ENCODE measurements at places on chromosomes 2 and 18. TPM values are rescaled to one million over a fixed set of nuclear protein-coding genes. Genes with fewer than 3 reads are reported as not detected.

GRCh38 chr2:19369341-19369955 is 11.0 kb upstream of the OSR1 start:
- no peak for DNase-seq

Gene C2orf72
- total RNA-seq, result 0.05 TPM

- DNase-seq, result no peak
Observed at GRCh38 chr2:37230581-37230980, 815 bp downstream of the CEBPZ start.

Gene FHOD3
- total RNA-seq, result 0.90 TPM

DNA sequence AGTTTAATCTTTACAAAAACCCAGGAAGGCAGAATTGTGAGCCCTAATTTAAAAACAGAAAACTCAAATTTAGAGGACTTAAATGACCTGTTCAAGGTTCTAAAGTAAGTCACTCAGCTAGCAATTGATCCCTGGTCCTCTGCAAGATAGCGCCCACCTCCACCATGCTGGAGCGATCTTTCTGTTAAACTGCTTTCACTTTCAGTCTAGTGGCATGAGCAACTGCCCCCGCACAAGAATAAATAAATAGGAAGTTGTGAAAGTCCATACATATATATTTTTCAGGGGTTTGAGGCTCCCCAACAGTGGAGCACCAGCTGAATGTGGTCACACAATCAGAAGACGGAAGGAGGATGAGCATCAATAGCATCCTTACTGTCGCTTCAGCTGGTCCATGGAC is 217.9 kb downstream of the NAPG start:
- DNase-seq, result no peak

- no peak for DNase-seq
Observed at GRCh38 chr18:3916082-3916481, 466.1 kb downstream of the TGIF1 start.

DNA sequence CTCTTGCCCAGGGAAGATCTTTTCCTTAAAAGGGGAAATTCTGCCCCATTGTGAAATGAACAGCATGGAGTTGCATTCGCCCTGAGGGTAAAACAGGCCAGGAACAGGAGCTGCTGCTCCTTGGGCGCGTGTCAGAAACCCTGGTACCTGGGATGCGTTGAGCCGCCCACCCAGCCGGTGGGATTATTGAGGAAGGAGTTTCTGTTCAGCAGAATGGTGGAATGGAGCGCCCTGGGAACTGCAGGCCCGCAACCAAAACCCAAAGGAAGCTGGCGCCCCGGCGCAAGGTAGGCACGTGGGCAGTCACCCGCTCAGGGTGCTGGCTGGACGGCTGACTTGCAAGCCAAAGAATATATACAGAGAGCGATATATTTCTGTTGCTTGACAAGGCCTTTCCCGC is 73.5 kb downstream of the MTCL1 start:
- DNase-seq, result no peak

GRCh38 chr2:233074106-233074505 is 14.0 kb downstream of the INPP5D start:
- no peak for DNase-seq

GRCh38 chr2:133579274-133579673 is 11.0 kb upstream of the NCKAP5 start:
- DNase-seq, result no peak

Gene KCNS3
- 0.52 TPM for total RNA-seq

GRCh38 chr2:69932596-69932922 is 17.6 kb downstream of the MXD1 start:
- DNase-seq, result no peak
